ENCODE measurements at places on chromosomes 1 and 21.

DNA sequence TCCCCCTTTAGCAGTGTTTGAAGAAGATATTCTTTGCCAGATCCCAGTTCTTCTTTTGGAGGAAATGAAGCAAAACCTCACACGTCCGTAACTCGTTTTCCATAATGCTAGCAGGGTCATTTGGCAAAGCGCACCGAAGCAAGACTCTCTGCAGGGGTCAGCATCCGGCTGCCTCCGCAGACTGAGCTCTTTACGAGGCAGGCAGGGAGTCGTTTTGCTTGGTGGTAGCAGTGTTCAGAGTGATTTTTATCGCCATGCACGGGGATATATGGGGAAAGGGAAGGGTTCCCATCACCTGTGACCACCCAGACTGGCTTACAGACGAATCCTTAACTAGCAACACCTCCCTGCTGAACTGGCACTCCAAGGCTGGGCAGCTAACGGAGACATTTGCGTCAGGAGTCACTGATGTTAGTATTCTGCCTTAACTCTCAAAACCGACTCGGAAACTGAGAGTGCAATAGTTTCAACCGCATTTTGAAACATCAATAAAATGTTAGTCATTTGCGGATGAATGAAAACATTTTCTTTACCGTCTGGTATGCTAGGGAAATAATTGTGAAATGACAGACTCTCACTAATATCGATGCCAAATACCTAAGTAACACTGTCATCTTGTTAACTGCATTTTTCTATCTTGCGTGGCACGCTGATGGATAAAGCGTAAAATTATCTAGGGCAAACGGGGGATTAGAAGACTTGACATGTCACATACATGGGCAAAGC, 2.2 kb upstream of the NEGR1 start:
- DNase-seq, result peak; percentile 53

GRCh38 chr1:11802616-11802972, 3.2 kb downstream of the MTHFR start:
- DNase-seq, result no peak

GRCh38 chr1:216521477-216521876, 98.2 kb upstream of the USH2A start:
- no peak for DNase-seq

GRCh38 chr1:244952280-244952933, 88.1 kb upstream of the HNRNPU start:
- DNase-seq, result no peak

DNA sequence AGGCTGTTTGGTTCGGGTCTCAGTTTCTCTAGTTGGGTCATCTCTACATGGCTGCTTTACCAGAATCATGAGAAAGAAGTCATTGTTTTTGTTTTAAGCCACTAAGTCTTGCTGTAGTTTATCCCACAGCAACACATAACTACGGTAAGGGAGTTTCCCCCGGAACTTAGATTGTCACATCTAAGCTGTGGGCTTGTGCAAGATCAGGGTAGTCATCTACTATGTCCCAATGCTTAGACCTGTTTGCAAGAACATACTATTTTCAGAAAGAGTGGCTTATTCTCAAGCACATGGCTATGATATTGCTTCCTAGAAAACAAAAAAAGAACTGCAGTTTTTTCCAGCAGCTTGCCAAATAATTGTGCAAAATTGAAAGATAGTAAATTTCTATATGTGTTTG, 18.0 kb upstream of the OLIG2 start:
- no peak for DNase-seq

All from NCI-H510A (cell line).